Smooth muscle cell of bladder (primary cell): ENCODE measurements at places on chromosomes 4 and X. TPM values are rescaled to one million over a fixed set of nuclear protein-coding genes. Genes with fewer than 3 reads are reported as not detected.

Gene LAMTOR3
- total RNA-seq, result 19.5 and 27.5 TPM in 2 replicates

Gene ENPEP
- total RNA-seq, result under 0.01 and 0.28 TPM in 2 replicates

Gene CCDC120
- total RNA-seq, result 0.09 and 0.28 TPM in 2 replicates

Gene RASL11B
- 0.28 and 1.1 TPM in 2 replicates for total RNA-seq

Gene ANK2
- 34.0 and 45.4 TPM in 2 replicates for total RNA-seq

Gene ADH7
- total RNA-seq, result not detected in 2 replicates

Gene CT45A5
- total RNA-seq, result not detected in 2 replicates

Gene NAA11
- total RNA-seq, result not detected in 2 replicates

Gene STBD1
- 7.0 and 10.9 TPM in 2 replicates for total RNA-seq

Gene USP17L24
- total RNA-seq, result not detected in 2 replicates

Gene ANXA3
- total RNA-seq, result 17.1 and 21.2 TPM in 2 replicates

Gene TFE3
- total RNA-seq, result 23.3 and 24.2 TPM in 2 replicates

Gene AFF2
- total RNA-seq, result under 0.01 TPM in 1 of 2 replicates, not detected in the other

Gene CXXC4
- under 0.01 and 0.09 TPM in 2 replicates for total RNA-seq

Gene MAP7D2
- under 0.01 and 0.09 TPM in 2 replicates for total RNA-seq

Gene MCUB
- total RNA-seq, result 15.0 and 15.6 TPM in 2 replicates

Gene RADX
- total RNA-seq, result 1.00 and 1.0 TPM in 2 replicates

Gene PLXNA3
- 6.7 and 17.0 TPM in 2 replicates for total RNA-seq

Gene ZNF674
- 5.0 and 5.4 TPM in 2 replicates for total RNA-seq

Gene MAGEB10
- total RNA-seq, result not detected in 2 replicates

Gene NDP
- 0.28 and 0.43 TPM in 2 replicates for total RNA-seq

Gene SCML2
- 0.65 and 0.71 TPM in 2 replicates for total RNA-seq

Gene COL4A6
- 4.2 and 13.4 TPM in 2 replicates for total RNA-seq

Gene NXF2
- not detected in 2 replicates for total RNA-seq

Gene CABS1
- not detected in 2 replicates for total RNA-seq

Gene ARHGEF38
- total RNA-seq, result not detected in 2 replicates

Gene LEF1
- total RNA-seq, result 0.14 TPM in 1 of 2 replicates, not detected in the other

Gene CXorf49
- total RNA-seq, result not detected in 2 replicates

Gene DDX53
- total RNA-seq, result not detected in 2 replicates

Gene SMIM31
- not detected in 2 replicates for total RNA-seq

Gene SPANXA2
- total RNA-seq, result 0.28 TPM in 1 of 2 replicates, not detected in the other

Gene PCDH7
- total RNA-seq, result 6.7 and 52.8 TPM in 2 replicates

Gene SLIT2
- total RNA-seq, result 26.4 and 26.9 TPM in 2 replicates

Gene NPNT
- total RNA-seq, result 0.09 TPM in 1 of 2 replicates, not detected in the other

Gene DTHD1
- total RNA-seq, result not detected in 2 replicates

Gene ADAMTS3
- total RNA-seq, result 2.5 and 3.8 TPM in 2 replicates

Gene FRYL
- total RNA-seq, result 37.3 and 39.5 TPM in 2 replicates

Gene LIMCH1
- 16.5 and 42.9 TPM in 2 replicates for total RNA-seq

Gene NPY1R
- total RNA-seq, result under 0.01 and 0.14 TPM in 2 replicates

Gene SLC10A6
- total RNA-seq, result 0.28 TPM in 2 replicates

Gene GRIA3
- 2.0 and 8.1 TPM in 2 replicates for total RNA-seq

Gene TXLNG
- total RNA-seq, result 5.5 and 8.2 TPM in 2 replicates

Gene BRS3
- not detected in 2 replicates for total RNA-seq

Gene IBSP
- total RNA-seq, result not detected in 2 replicates

Gene PRKX
- 8.7 and 11.1 TPM in 2 replicates for total RNA-seq

Gene ASMT
- total RNA-seq, result not detected in 2 replicates

Gene MAPK10
- total RNA-seq, result 14.4 and 26.0 TPM in 2 replicates

Gene CLTRN
- 0.18 and 0.28 TPM in 2 replicates for total RNA-seq

Gene PRDM8
- 2.8 and 2.9 TPM in 2 replicates for total RNA-seq

Gene ZNF718
- total RNA-seq, result 1.7 and 3.6 TPM in 2 replicates

Gene SPACA5
- total RNA-seq, result not detected in 2 replicates

Gene EXOC1L
- total RNA-seq, result 0.37 TPM in 1 of 2 replicates, not detected in the other

Gene ADH1A
- total RNA-seq, result not detected in 2 replicates

Gene RGN
- total RNA-seq, result 1.8 and 3.3 TPM in 2 replicates

Gene STATH
- 0.14 TPM in 1 of 2 replicates, not detected in the other for total RNA-seq

Gene TBX22
- total RNA-seq, result not detected in 2 replicates
